BJ (cell line): ENCODE measurements at places on chromosomes 3 and 15. TPM values are rescaled to one million over a fixed set of nuclear protein-coding genes. Genes with fewer than 3 reads are reported as not detected.

POLR2H gene
- polyA plus RNA-seq: 72.0 and 93.6 TPM in 2 replicates

DNA sequence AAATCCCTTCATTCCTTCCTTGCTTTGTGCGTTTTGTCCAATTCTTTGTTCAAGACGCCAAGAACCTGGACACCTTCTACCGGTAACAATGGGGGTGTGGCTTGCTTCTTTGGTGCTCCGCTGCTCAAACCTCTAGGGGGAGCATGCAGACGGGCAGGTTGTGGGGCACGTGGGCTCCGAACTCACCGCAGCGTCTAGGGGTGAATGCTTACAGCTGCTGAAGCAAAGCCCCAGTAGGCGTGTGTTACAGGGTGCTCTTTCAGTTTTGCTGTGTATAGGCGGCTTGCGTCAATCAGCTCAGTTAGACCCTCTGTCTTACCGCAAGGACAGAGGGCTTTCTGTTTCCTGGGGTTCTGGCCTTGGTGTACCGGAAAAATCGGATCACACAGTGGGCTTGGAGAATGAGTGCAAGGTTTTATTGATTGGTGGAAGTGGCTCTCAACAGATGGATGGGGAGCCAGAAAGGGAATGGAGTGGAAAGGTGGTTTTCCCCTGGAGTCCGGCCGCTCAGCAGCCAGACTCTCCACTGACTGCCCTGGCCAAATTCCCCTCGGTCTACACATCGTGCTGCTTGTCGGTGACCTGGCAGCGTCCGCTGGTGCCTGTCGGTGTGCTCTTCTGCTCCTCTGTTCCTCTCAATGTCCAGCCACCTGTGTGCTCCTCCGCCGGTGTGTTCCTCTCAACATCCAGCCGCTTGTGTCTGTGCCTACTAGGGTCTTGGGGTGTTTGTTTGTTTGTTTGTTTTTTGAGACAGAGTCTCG, 1.2 kb upstream of the LRRC34 start:
- DNase-seq: no peak

- no peak for DNase-seq
These were observed 43.7 kb downstream of the STAG1 start for GRCh38 chr3:136708333-136708985.

- peak; percentile 18 for DNase-seq
These were observed 49.7 kb upstream of the MYZAP start for GRCh38 chr15:57541805-57542504.

DNA sequence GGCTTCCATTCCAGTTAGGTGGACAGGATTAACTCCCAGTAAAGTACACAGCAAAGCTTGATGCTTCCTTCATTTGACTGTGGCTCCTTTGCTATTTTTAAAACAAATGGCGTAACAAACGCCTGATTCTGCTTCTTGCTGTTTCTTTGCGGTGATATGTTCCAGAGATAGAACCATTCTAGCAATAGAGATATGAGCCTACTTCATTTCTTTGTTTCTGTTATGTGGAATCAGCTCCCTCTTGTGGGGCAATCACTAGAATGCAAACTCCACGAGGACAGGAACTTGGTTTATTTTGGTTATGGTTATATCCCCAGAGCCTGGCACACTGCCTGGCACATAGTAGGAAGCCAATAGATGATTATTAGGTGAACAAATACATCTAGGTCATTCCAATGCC, 122.6 kb upstream of the SLC6A11 start:
- DNase-seq: no peak
